ENCODE measurements at places on chromosomes 7 and 10. TPM values are rescaled to one million over a fixed set of nuclear protein-coding genes. Genes with fewer than 3 reads are reported as not detected.

The FAM221A gene
- total RNA-seq: 7.5 TPM

The ABCC2 gene
- 0.87 TPM for total RNA-seq

The CYP2C19 gene
- total RNA-seq: not detected

The CLCN1 gene
- 0.09 TPM for total RNA-seq

The TRIL gene
- total RNA-seq: not detected

The MINDY3 gene
- total RNA-seq: 14.6 TPM

The PAPSS2 gene
- 0.20 TPM for total RNA-seq

The NME8 gene
- not detected for total RNA-seq

The GDF10 gene
- total RNA-seq: 1.4 TPM

The SH2B2 gene
- total RNA-seq: 7.1 TPM

The NOLC1 gene
- 215 TPM for total RNA-seq
